ENCODE measurements at places on chromosomes 1 and 21.

DNA sequence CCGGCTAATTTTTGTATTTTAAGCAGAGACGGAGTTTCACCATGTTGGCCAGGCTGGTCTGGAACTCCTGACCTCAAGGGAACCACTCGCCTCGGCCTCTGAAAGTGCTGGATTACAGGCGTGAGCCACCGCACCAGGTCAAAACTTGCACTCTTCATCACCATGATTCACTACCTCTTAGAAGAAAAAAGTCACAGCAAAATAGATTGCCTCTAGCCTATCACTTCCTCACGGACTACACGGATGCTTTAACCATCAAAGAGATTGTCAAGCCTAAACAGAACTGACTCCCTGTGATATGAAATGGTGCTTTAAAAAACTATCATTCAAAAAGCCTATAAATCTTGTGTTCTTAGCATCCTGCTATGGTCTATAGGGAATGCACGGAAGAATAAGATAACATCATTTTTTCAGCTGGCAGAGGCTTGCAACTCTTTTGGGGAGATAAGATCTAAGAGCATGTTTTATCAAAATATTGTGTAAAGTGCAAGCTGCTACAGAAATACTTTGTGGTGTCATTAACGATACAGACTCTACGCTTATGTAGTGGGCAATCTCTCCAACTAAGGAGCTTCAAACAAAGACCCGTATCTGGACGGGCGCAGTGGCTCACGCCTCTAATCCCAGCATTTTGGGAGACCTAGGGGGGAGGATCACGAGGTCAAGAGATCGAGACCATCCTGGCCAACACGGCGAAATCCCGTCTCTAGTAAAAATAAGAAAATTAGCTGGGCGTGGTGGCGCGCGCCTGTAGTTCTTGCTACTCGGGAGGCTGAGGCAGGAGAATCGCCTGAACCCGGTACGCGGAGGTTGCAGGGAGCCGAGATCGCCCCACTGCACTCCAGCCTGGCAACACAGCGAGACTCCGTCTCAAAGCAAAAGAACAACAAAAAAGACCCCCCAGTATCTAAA lies 966 bp downstream of the TFB2M start:
- no peak for DNase-seq

GRCh38 chr1:232344791-232345399 lies 285.0 kb downstream of the SIPA1L2 start:
- DNase-seq: no peak

DNA sequence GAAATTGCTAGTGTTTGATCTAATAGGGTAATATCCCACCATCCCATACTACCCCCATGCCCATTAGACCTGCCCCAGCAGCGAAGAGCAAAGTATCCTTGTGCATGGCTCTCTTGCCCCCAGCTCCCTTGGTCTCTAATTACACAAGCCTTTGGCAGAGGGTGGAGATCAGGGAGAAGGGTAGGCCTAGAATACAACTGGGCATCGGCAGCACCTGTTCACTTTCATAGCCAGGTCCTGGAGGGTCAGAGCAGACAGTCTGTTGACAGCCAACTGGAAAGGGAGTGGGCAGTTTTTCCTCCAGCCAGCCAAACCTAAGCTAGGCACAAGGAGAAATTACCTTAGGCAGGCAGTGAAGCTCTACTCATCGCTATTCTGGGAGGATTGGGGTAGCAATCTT lies 2.7 kb upstream of the PIGC start:
- DNase-seq: no peak

DNA sequence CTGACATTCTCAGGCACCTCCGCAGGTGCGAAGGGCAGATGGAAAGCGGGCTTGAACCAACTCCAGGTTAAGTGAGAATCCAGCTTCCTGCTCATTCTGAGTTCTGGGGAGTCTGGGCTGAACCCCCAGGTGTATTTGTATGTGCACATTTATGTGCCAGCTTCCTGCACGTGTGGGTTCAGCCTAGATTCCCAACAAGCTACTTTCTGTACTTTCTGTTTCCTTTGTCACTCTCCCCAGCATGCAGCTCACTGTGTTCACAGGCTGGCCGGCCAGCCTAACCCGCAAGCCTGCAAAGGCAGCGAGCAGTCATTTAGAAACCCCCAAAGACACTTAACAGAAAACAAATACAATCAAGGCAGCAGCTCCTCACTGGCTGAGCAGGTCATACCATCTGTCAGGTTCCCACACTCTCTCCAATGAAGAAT lies 1.3 kb upstream of the IL19 start:
- no peak for DNase-seq

DNA sequence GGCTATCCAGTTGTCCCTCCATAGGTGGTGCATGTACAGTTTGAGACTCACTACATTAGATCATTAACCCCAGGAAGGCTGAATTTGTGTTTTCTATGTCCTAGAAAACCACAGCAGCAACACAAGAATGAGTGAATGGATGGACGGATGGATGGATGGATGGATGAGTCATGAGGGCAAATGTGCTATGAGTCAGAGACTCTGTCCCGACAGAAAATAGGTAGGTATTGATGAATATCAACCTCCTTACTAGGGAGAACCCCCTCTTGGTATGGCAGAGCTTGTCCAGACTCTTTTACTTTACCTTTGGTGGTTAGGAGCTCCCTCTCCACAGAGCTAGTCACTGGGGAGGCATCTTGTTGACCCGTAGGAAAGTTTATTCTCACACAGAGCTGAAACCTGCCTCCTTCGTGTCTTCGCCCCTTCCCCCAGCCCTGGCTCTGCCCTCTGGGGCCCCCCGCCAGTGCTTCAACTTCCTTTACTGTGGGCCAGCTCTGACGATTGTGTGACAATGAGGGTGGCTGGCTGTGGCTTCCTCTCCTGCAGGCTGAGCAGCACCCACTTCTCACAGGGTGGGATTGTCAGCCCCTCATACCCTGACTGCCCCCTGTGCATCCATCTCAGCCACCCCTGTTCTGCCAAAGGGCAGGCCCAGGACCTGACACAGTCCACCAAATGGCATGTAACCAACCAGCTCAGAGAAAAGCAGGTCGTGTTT lies 145.2 kb downstream of the FOXD2 start:
- no peak for DNase-seq

DNA sequence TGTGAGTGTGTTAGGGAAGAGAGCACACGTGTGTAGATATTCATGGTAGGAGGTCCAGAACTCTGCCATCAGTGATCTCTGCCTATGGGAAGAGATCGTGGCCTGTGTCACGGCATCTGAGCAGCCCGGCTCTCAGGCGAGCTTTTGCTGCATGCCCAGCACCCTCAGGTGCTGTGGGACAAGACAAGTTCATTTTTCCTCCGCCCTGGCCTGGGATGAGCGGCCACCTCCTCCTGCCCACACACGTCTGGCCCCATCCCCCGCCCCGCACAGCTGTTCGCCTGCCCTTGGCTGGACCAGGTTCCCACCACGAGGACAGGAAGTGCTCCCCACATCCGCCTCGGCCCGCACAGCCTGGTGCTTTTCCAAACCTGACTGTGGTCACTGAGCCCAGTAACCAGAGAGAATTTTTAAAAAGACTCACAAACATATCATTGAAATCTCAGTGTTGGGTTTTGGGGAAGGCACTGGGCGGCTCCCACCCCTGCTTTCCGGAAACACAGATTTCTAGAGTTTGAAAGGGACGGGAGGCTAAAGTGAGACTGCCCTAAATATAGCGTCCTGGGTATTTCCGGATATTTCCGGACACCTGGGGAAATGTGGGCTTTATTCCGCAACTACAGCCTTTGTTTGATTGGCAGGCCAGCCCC lies 18.0 kb downstream of the BMP8A start:
- DNase-seq: no peak

- no peak for DNase-seq
Observed at GRCh38 chr1:114099268-114099667, 54.4 kb downstream of the SYT6 start.

GRCh38 chr1:117782056-117782455 lies 147.4 kb downstream of the GDAP2 start:
- no peak for DNase-seq

GRCh38 chr1:222798975-222799374 lies 15.9 kb upstream of the DISP1 start:
- DNase-seq: no peak

DNA sequence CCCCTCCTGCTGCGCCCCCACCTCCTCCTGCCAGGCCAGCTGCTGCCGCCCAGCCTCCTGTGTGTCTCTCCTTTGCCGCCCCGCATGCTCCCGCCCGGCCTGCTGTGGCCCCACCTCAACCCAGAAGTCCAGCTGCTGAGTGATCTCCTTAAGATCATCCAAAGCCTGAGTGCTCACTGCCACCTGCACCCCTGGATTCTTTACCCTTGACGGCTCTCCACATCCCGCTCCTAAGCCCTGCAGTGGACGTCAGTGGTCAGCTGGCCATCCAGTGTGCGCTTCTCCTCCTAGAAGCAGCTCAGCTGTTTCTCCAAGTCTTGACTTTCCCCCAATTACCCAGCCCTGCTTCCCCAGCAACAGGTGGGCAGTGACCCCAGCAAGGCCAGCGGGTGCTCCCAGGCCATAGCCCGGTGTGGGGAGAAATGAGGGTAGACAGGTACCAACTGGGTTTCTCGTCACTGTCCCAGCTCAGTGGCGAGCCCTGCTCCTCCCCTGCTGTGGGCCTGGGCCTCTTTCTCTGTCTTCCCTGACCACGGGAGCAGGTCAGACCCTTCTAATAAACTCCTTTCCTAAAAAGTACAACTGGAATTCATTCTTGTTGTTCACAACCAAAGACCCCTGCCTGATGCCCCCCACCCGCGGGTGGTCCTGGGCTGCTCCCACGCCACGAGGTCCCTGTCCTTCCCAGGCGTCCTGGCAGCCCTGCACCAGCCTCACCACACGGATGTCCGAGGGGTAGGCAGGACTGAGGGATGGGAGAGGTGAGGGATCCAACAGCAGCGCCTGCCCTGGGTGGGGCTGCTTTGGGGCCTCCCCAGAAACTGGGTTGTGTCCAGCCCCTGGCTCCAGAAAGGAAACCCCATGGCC lies 1.4 kb downstream of the KRTAP10-7 start:
- no peak for DNase-seq

- DNase-seq: no peak
Observed at GRCh38 chr1:184212649-184213314, 161.3 kb downstream of the TSEN15 start.

DNA sequence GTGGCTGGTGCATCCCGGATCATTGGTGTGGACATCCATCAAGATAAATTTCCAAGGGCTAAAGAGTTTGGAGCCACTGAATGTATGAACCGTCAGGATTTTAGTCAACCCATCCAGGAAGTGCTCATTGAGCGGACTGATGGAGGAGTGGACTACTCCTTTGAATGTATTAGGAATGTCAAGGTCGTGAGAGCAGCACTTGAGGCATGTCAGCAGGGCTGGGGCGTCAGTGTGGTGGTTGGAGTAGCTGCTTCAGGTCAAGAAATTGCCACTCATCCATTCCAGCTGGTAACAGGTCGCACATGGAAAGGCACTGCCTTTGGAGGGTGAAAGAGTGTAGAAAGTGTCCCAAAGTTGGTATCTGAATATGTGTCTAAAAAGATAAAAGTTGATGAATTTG lies 79.1 kb downstream of the FMN2 start:
- DNase-seq: no peak

- no peak for DNase-seq
Observed at GRCh38 chr1:219172821-219173220, 857 bp upstream of the LYPLAL1 start.

DNA sequence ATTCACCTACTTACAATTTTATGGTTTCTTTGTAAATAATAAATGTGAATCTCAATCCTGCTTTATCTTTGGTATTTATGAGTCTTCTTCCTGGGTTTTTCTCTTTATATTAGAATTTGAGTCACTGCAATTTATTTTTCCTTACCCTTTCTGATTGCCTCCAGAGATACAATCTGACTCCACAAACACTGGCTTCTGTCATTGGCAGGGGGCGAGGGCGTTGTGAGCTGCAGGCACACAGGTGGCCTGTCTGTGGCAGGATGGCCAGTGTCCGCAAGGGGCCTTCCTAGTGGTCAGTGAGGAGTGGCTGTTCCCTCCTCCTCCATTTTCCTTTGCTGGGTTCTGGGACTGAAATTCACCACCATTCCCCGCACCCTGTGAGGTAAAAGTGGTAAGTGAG lies 2.0 kb upstream of the MTARC1 start:
- no peak for DNase-seq

GRCh38 chr1:36384542-36385409 lies 948 bp downstream of the STK40 start:
- peak; percentile 40 for DNase-seq

GRCh38 chr1:40411294-40411693 lies 37.8 kb downstream of the SMAP2 start:
- DNase-seq: no peak

GRCh38 chr1:221559911-221560310 lies 182.0 kb downstream of the DUSP10 start:
- no peak for DNase-seq

DNA sequence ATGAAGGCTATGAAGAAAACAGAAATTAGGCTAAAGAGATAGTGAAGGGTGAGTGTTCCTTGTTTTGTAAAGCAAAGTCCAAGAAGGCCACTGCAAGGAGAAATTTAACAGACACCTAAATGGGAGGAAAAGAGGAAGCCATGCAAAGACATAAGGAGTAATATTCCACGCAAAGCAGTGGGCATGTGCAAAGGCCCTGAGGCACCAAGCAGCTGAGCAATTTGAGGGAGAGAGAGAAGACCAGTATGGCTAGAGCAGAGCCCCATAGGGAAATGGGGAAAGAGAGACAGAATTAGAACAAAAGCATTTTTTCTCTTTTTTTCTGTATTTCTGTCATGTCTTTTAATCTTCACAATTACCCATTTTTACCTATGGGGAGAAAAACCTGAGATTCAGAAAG lies 154.1 kb downstream of the TPR start:
- DNase-seq: no peak

DNA sequence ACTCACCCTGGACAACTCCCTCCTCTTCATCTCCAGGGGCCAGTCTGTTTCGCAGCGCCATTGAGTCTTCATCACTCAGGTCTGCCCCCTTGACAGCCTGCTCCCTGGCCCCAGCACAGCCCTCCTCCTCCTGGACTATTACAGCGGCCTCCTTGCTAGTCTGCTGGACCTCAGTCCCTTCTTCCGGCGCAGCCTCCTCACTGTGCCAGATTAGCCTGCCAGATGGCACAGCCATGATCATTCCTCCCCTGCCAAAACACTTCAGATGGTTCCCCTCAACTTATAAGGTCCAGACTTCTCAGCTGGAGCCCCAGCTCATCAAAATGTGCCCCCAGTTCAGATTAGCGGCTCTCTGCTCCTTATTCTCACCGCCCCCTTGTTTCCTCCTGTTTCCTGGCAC lies 7.0 kb upstream of the CELSR2 start:
- DNase-seq: no peak
